ENCODE measurements at places on chromosomes 5 and 9.
A peak's percentile ranks its signal among the peaks of the same experiment; 100 is the strongest.

DNA sequence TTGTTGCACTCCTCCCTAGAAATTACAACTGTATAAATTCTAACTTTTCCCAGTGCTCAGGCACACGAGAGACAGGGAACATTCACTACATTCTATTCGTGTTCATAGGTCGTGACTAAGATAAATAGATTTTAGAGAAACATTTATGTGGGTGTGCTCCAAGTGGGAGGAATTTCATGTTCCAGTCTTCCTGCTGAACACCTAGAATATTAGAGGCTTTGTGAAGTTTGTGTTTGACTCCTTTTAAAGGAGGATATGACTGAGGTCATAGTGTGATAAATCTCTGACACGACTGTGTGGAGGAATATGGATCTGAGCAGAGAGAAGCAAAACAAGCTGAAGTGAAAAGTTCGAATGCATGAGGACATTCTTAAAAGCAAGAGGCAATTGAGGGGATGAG, 355.3 kb downstream of the ZSWIM6 start:
- no peak for DNase-seq

DNA sequence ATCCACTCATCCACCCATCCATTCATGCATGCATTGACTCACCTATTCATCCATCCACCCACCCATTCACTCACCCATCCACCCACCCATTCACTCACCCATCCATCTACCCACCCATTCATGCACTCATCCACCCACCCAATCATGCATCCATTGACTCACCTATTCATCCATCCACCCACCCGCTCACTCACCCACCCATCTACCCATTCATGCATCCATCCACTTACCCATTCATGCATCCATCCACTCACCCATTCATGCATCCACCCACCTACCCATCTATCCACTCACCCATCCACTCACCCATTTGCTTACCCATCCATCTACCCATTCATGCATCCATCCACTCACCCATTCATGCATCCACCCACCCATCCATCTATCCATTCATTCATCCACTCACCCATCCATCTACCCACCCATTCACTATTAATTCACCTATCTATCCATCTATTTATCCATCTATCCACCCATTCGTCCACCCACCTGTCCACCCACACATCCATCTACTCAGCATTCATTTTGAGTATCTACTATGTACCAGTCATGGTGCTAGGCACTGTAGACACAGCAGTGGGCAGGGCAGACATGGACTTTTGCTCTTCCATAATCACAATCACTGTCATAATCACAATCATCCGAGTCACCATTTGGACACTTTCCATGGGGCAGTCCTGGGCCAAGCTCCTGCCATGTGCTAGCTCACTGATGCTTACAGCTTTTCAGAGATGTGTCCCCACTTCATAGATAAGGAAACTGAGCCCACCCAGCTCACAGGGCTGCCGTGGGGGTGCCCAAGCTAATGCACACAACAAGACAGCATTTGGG, 34.4 kb downstream of the HMCN2 start:
- DNase-seq = no peak

GRCh38 chr9:27183131-27183530, 74.1 kb downstream of the TEK start:
- no peak for DNase-seq

DNA sequence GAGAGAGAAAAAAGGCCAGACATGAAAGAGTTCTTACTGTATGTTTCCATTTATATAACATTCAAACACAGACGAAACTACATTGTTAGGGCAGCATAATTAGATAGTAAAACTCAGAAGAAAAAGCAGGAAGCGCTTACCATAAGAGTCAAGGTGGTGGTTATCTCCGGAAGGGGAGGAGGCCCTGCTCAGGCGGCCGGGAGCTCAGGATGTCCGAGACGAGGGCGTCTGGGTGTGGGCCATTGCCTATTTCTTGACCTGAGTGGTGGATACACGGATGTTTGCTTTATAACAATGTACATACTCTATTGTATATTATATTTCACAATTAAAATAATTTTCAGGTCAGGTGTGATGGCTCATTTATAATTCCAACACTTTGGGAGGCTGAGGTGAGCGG, 80.9 kb upstream of the COL5A1 start:
- no peak for DNase-seq

DNA sequence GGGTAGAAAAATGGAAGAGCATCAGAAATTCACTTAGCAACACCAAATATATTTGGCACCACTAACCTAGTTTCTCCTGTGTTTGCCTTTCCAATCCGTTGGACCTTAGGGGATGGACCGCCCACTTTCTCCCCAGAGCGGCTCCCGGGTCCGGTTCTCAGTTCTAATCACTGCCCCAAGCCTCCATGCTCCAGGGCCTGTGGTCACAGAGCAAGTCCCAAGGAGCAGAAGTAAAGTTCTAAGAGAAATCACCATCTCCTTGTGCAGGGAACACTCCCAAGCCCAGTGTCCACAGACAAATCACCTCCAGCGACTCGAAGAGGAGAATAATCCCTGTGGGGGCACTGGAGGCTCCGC, 728 bp upstream of the SLC1A1 start:
- DNase-seq = no peak

DNA sequence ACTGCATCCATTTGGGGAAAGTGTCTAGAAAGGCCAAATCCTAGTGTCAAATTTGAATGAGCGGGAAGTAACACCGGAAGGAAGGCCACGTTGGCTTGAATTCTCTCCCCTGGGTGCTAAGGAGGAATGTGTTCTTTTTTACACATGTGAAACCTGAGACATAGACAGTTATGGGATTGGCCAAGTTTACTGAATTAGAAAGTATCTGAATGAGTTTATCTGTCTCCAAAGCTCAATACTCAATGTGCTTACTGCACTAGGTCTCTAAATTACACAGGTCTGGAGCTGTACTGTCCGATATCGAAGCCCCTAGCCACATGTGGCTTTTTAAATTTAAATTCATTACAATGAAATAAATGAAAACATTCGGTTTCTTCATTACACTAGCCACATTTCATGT, 6.0 kb downstream of the DMRT1 start:
- DNase-seq = no peak

- DNase-seq = no peak
These were observed 176.0 kb upstream of the ZNF608 start for GRCh38 chr5:124922255-124922975.

DNA sequence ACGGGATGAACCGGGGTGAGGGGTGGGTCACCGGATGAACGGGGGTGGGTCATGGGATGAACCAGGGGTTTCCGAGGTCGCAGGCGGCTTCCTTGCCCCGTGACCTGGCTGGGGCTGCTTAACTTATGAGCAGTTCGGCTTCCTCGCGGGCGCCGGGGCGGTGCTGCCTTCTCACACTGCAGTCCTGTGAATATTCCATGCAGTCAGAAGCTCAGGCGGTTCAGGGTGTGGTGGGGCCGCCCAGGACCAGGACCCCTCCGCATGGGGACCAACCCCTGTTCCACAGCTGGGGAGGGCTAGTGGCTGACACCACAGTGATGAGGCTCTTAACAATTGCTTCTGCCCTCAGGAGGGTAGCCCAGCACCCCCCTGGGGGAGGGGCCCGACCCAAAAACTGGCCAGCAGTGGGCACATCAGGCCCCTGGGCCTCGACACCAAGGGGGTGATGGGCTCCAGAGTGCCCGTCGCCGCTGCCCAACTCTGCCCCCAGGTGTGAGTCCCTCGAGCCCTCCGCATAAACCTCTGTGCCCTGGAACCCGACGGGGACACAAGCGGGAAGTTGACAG, 30.9 kb upstream of the SLC9A3 start:
- DNase-seq = no peak

GRCh38 chr5:126595486-126596083, 566 bp upstream of the ALDH7A1 start:
- no peak for DNase-seq

DNA sequence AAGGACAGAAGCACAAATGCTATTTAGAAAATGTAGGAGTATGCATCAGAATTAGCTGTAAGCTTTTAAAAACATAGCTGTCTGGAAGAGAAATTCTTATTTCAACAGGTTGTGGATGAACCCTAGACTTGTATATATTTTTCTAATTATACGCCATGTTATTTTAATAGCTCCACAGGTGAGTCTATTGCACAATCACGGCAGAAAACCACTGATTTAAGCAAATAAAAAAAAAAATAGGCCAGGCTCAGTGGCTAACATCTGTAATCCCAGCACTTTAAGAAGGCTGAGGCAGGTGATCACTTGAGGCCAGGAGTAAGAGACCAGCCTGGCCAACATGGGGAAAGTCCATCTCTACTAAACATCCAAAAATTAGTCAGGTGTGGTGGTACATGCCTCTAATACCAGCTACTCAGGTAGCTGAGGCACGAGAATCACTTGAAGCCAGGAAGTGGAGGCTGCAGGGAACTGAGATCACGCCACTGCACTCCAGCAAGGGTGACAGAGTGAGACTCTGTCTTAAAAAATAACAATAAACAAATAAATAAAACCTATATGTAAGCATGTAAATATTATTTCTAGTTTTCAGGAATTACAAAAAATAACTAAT, 11.7 kb downstream of the TRIM23 start:
- DNase-seq = no peak

GRCh38 chr9:98698856-98699255, 9.9 kb downstream of the GABBR2 start:
- no peak for DNase-seq

GRCh38 chr9:124537926-124538325, 30.7 kb upstream of the NR5A1 start:
- DNase-seq = no peak

- DNase-seq = no peak
These were observed 197.4 kb upstream of the IL12B start for GRCh38 chr5:159527546-159528254.

DNA sequence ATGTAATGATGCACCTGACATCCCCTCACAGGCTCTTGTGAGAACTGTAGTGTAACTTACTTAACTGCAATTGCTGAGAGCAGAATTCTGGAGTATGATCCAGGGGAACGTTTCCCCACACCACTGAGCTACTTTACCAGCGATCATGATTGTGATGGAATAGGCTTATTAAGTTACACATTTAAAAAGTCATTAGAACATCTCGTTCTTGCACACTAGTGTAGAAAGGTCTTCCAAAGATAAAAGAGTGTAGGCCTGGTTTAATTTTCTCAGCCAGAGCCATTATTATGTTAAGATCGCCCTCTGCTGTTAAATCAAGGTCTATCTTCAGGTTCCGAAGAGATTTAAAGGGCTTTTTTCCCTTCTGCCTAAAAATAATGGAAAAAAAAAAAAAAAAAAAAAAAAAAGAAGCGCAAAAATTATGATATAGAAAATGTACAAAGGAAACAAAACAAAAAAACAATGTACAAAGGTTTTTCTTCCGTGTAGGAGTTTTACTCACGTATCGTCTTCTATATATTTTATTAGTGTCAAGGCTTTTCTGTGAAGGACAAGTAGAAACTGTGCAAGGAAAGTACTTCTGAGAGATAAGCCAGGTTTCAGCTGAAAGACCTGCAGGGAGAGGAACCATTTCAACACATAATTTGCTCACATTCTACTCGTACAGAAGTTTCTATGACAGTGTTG, 18.6 kb upstream of the MOB3B start:
- DNase-seq = no peak

DNA sequence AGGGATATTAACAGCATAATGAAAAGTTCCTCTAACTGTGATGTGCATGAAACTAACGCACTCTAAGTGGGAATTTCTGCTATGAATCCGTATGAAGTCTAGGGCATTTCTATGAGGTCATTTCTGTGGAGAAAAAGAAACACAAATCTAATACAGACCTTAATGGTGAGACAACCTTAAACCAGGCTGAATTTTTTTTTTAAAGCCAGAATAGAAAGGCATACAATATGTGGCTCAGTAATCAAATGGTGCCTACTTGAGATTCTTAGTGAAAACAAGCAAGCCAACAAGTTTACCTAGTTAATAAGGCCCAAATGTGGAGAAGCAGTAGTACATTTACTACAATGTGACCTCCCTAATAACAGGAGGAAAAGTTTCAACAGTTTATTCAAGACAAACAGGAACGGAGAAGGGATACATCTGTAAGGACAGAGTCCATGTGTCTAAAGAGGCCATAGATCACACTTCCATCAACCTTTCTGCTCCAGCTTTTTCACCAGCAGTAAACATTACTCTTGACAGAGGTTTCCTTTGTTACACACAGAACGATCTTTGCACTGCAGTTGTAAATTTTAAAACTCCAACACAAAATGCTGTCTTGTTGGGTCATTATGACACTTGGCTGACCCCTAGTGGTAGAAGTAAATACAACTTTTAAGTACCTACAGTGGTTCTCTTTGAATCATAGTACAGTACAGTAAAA, 26.2 kb downstream of the CARNMT1 start:
- peak; percentile 39 for DNase-seq

DNA sequence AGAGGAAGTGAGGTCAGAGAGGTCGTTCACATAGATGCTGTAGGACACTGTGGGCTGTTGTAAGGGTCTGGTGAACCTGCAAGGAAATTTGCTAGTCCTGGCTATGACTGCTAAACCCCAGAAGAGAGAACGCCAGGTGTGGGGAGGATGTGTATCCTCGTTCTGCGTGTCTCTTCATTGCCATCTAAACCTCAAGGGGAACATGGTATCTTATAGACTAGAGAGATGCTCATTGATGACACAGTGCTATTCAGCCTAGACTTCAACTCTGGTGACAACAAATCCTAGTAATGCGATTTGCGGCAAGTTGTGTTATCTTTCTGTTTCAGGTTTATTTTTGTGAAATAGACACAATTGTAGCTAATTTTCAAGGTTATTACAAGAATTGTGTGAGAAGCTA, 140.2 kb downstream of the ADAMTSL1 start:
- no peak for DNase-seq

- DNase-seq = no peak
These were observed 24.1 kb upstream of the FEM1C start for GRCh38 chr5:115568668-115569067.

- DNase-seq = no peak
These were observed 3.0 kb downstream of the HNRNPAB start for GRCh38 chr5:178207183-178207916.

DNA sequence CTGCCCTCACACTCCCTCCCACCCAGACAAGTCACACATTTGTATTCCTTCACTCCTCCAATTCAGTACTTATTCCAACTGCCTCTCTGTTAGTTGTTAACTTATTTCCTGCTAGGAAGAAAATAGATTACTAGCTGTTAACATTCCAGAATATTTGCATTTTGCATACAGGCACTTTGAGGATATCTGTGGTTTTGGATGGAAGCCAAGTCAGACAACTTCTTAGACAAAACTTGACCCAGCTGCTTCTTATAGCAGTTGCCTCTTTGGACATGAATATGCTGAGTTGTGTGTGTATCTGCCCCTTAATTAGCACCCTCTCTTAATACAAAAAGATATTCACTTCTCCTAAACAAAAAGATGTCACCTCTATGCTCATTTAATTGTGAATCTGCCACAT, 1280.6 kb upstream of the ACO1 start:
- no peak for DNase-seq

DNA sequence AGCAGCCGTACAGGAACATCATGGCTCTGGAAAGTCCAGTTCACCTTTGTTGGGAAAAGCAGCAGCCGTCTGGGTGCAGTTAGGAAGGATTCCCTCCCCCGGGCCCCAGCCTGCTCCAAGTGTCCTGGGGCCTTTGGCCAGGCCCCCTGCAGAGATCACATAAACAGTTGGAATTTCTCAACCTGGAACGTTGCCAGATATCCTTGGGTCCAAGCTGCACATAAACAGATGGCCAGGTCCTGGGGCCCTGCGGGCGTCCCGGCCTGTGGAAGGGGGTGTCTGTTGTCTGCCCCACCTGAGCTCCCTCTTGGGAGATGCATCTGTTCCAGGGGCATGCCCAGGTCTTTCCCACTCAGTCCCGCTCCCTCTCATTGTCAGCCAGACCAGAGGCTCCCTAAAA, 92.7 kb downstream of the COL5A1 start:
- DNase-seq = no peak

- DNase-seq = no peak
These were observed 664.3 kb upstream of the EDIL3 start for GRCh38 chr5:85049020-85049419.

Measured in GM04503 (cell line).